ENCODE measurements at places on chromosomes 12 and 14. TPM values are rescaled to one million over a fixed set of nuclear protein-coding genes. Genes with fewer than 3 reads are reported as not detected.

The GPR135 gene
- total RNA-seq, result 0.23 TPM

The SPX gene
- 1.5 TPM for total RNA-seq

The PTCSC3 gene
- not detected for total RNA-seq

The NYNRIN gene
- total RNA-seq, result 2.7 TPM

The SERPINA12 gene
- total RNA-seq, result not detected

The P2RX2 gene
- not detected for total RNA-seq

The CLEC14A gene
- not detected for total RNA-seq

The SLCO1B1 gene
- total RNA-seq, result not detected
